G401 (cell line): ENCODE measurements at places on chromosomes 7 and 10. TPM values are rescaled to one million over a fixed set of nuclear protein-coding genes. Genes with fewer than 3 reads are reported as not detected.

DNA sequence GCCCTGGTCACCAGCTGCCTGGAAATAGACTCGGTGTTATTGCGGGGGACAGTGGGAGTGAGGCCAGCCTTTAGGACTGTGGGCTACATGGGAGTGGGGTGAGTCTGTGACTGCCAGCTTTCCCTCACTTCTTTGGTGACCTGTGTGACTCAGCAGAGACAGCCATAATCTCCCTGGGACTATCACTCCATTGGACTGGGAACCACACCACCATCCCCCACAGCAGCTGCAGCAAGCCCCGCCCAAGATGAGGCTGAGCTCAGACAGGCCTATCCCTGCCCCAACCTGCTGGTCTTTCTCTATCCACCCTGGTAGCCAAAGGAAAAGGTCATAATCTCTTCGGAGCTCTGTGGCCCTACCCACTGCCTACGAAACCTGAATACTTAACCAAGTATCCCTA lies 263.2 kb downstream of the FZD1 start:
- no peak for DNase-seq

DNA sequence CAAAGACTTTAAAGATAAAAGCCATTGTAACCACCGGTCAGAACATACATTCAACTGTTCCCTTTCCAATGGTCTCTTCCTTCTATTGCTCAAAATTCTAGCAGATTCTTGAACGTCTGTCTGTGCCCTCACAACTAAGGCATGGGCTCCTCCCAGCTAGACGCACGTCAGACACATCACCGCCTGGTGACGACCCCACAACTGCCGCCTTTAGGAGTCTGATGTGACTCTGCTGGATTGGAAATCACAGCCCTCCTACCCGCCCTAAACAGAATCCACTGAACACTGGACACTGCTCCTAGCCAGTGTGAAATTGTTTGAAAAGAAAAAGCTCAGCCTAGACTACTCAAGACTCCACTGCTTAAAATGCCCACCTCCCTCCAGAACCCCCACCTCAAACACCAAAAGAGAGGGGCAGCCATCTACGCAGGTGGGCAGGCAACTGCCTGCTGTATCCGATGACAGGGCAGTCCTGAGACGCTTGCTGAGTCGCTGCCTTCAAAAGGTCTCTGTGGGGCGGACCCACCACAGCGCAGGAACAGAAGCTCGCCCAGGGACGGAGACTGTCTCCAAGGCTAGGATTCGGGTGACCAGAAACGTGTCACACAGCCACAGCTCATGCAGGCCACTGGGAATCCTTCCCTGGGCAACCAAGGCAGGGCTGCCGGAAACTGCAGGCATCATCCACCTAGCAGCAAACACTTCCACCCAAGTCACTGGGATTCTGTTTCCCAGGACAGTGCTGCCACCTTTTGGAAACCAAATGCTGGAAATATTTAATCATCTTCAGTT lies 34.7 kb downstream of the GSDME start:
- peak; percentile 24 for DNase-seq

GRCh38 chr10:34868589-34868988 lies 53.5 kb upstream of the PARD3 start:
- DNase-seq, result no peak

GRCh38 chr7:90530263-90530662 lies 60.8 kb downstream of the PTTG1IP2 start:
- DNase-seq, result no peak

The CWF19L1 gene
- 38.6 and 46.6 TPM in 2 replicates for total RNA-seq

The USP54 gene
- 13.0 and 23.2 TPM in 2 replicates for total RNA-seq

The LAMB1 gene
- total RNA-seq, result 4.3 and 5.9 TPM in 2 replicates

The ZNF862 gene
- 1.8 and 2.2 TPM in 2 replicates for total RNA-seq

- no peak for DNase-seq
Observed at GRCh38 chr10:103734731-103735130, 120.6 kb downstream of the SH3PXD2A start.

DNA sequence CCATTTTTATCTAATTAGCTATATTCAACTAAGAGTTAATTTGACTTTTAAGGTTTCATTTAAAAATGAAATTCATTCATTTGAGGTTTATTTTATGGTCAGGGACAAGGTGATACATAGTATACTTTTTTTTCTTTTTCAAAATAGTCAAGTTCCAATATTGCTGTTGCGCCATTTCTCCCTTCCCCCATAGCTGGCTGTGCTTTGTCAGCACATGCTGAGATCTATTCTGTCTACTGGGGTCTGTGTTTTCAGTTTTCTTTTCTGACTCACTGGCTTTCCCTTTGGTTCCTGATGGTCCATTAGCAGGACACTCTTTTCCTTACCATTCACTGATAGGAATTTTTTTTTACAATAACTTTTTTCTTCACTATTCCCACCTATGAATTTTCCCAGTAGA lies 336.4 kb upstream of the TMEM229A start:
- DNase-seq, result no peak

- peak; percentile 82 for DNase-seq
Observed at GRCh38 chr10:74891053-74891452, 64.7 kb downstream of the KAT6B start.

GRCh38 chr7:12570534-12571461 lies at the start of gene SCIN:
TSS of gene SCIN (plus strand) at chr7:12570720. CDS start at chr7:12570787, 67 bp downstream.
- DNase-seq, result no peak

The GHRHR gene
- total RNA-seq, result not detected in 2 replicates

- DNase-seq, result no peak
Observed at GRCh38 chr10:132521041-132521465, 16.5 kb upstream of the INPP5A start.

GRCh38 chr10:110115784-110116520 lies 91.5 kb upstream of the MXI1 start:
- DNase-seq, result no peak

DNA sequence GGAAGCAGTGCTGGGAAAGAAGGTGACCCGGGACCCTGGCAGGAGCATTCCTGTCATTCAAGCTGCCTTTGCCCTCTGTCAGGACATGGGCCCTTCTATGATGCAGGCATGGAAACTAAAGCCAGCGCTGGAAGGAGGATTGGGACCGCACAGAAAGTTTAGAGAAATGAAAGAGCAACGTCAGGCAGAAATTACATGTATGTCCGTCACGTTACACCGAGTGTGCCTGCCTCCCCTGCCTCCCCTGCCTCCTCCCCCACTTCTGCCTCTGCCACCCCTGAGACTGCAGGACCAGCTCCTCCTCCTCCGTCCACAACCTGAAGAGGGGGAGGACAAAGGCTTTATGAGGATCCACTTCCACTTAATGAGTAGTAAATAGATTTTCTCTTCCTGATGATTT lies 13.9 kb upstream of the PWWP2B start:
- DNase-seq, result no peak

The ZPBP gene
- not detected in 2 replicates for total RNA-seq

The CYP2C9 gene
- total RNA-seq, result not detected in 2 replicates

DNA sequence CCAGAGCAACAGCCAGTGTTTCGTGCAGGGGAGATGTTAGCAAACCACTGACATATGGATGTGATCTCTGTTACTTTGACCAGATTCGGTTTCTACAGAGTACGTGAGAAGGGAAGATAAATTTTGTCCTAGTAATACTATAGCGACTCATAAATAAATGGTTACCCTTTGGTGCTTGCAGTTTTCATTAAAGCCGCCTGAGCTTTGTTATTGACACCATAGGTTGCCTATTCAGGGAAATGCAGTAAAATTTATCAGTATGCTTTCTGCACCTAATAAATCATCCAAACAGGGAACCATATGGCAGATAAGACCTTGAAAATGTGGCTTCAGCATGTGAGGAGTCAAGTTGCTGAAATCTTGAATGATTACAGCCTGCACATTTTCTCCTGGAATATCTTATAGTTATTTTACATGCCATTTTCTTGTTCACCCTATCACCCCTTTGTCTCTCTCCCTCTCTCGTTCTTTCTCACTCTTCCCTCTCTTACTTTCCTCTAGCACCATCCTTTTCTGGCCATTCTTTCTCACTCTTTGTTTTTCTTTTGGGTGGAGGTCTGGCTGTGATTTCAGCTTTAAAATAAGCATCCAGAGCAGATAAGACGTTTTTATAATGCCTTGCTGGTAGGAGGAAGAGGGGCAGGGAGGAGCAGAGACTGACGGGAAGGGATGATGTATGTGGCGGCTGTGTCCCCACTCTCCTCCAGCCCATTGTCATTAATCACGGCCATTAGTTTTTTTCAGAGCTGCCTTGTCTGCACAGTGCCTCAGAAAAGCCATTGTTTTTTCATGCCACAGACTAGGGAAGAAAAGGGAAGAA lies 182.5 kb downstream of the LRMDA start:
- DNase-seq, result no peak

The ZNF117 gene
- 1.3 and 3.1 TPM in 2 replicates for total RNA-seq

GRCh38 chr7:153475239-153475638 lies 577.0 kb upstream of the DPP6 start:
- no peak for DNase-seq

The SUN3 gene
- 0.54 TPM in 1 of 2 replicates, not detected in the other for total RNA-seq

GRCh38 chr7:121510302-121510701 lies 114.2 kb upstream of the FAM3C start:
- no peak for DNase-seq

- no peak for DNase-seq
Observed at GRCh38 chr7:22589641-22590201, 89.7 kb upstream of the STEAP1B start.

The MYL10 gene
- 0.17 TPM in 1 of 2 replicates, not detected in the other for total RNA-seq

The PKD1L1 gene
- total RNA-seq, result 0.14 and 3.6 TPM in 2 replicates

The HKDC1 gene
- total RNA-seq, result 1.2 and 2.8 TPM in 2 replicates

The FANK1 gene
- total RNA-seq, result 3.1 and 4.8 TPM in 2 replicates

GRCh38 chr7:138945154-138945553 lies 36.0 kb downstream of the KIAA1549 start:
- DNase-seq, result no peak

The PLCE1 gene
- total RNA-seq, result 2.3 and 3.2 TPM in 2 replicates

GRCh38 chr10:4780782-4781181 lies 45.2 kb upstream of the AKR1E2 start:
- no peak for DNase-seq
